Esophagus squamous epithelium (tissue), 5 donors: ENCODE measurements at places on chromosomes 1 and 21.

DNA sequence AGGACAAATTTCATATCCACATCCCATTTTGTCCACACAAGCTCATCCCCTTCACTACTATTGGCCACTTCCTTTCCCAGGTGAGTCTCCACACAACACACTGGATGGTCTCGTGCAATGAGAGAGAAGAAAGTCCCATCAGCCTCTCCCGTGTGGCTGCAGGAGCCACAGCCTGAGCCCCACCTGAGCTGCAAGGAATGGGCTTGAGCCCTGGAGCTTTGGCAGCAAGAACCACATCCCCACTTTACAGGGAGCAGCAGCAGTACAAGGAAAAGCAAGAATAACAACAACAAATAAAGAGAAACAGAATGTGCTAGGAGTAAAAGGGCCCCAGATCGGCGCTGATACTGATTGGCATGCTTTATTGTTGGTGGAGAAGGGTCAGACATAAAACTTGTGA, 117.7 kb downstream of the TPTE start:
- no peak for DNase-seq

DNA sequence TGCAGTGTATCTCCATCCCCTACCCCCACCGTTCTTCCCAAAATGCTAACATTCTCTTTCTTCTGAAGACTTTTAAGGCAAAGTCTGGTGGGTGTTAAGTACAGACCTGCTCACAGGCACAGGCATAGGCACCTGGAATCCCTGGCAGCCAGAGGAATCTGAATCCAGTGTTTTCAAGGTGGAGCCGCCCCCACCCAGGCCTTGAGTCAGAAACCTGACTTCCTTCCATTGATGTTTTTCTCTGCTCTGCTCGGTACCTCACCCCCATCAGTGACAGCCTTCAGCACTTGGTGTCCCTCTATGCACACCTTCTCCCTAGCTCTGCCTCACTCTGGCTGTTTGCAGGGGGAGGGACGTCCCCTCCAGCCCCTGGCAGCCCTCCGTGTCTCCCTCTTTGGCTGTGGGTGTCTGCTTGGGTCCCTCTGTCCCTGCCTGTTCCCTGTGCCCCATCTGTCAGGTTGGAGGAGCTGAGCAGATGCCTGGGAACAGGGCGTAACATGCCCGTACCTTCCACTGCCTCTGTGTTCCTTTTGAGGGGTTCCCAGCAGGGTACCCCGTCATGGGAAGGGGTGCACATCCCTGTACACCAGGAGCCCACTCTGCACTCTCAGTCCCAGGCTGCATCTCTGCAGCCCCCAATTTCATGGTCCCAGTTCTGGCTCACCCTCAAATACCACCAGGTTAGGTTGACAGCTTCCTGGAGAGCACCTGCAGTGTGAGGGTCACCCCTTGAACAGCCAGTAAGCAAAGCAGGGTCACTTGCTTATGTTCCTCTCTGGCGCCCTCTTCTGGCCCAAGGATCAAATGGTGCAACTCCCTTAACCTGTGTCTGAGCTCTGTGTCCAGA, 6.7 kb downstream of the NCDN start:
- DNase-seq, result no peak

DNA sequence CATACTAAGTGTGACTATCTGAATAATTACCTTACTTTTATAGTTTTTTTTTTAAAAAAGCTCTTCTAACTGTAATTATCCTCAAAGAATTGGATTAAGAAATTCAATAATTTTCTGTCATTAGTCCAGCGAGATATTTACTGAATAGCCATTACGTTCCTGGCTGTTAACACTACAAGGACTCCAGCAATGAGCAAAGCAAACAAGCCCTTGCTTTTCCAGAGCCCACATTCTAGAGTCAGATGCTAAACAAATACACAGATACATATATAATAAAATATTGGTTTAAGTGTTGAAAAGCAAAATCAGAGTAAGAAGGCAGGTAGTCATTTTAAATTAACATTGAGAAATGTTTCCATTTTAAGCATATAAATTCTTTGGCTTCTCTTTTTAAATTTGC, 118.4 kb downstream of the ATF6 start:
- DNase-seq, result no peak

GRCh38 chr1:23964235-23964668, 4.6 kb downstream of the PNRC2 start:
- no peak for DNase-seq

- no peak for DNase-seq
These were observed 529 bp downstream of the MPZL1 start for GRCh38 chr1:167722152-167722869.
